ENCODE measurements at places on chromosomes 3 and 15.

- no peak for DNase-seq
These were observed 29.0 kb upstream of the NR2C2 start for GRCh38 chr3:14918356-14918860.

DNA sequence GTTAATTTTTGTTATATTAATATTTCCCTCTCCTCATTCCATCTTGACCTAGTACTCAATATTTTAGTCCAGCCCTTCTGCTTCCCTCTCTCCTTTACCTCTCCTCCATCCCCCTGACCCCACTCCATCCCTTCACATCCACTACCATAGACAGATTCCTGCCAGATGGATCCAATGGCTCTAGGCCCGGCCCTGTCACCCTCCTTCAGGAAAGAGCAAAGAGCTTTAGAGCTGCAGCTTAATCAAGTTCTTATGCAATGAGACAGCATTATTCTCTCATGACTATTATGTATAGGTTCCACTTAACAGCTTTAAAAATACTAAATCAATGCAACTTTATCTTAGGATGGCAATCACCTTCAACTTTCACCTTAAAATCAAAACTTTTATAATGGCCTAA, 200.7 kb upstream of the TTC14 start:
- no peak for DNase-seq

GRCh38 chr3:30682434-30683155, 76.2 kb downstream of the TGFBR2 start:
- no peak for DNase-seq

GRCh38 chr3:9172851-9173321, 76.6 kb downstream of the SRGAP3 start:
- DNase-seq: peak; percentile 78
